ENCODE measurements at places on chromosomes 11 and 22.
A peak's percentile ranks its signal among the peaks of the same experiment; 100 is the strongest.

GRCh38 chr22:19571207-19571795, 47.1 kb upstream of the CLDN5 start:
- DNase-seq: no peak

DNA sequence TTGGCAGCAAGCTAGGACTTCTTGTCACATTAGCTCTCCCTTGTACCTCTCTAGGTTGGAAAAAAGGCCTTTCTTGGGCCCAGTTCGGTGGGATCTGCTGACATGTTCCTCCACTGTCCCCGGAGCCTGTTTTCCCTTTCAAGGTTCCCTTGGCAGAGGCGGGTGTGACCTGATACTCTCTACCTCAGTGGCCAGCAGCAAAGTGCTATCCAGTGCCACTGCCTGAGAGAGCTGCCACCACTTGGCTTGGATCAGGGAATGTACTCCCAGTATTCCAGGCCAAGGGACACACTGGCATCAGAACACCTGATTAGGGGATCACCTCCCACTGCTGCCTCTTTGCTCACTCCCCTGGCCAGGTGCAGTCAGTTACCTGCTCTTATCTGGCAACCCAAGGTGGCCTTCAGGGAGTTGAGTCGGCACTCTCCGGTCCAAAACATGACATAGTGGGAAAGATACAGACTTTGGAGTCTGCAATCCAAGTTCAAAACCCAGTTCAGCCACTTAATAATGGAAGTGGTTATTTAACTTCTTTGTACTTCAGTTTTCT, 17.8 kb upstream of the NAV2 start:
- no peak for DNase-seq

GRCh38 chr22:50425179-50425916, 49.5 kb downstream of the SBF1 start:
- DNase-seq: no peak

DNA sequence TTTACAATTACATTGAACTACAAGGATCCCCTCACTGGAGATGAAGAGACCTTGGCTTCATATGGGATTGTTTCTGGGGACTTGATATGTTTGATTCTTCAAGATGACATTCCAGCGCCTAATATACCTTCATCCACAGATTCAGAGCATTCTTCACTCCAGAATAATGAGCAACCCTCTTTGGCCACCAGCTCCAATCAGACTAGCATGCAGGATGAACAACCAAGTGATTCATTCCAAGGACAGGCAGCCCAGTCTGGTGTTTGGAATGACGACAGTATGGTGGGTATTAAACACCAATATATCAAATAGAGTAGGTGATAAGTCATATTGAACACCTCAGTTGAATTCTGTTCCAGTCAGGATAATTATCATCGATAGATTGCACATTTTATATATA, 4.4 kb downstream of the FBXO7 start:
- no peak for DNase-seq

- peak; percentile 57 for DNase-seq
Observed at GRCh38 chr11:85752201-85752889, 58.6 kb downstream of the SYTL2 start.

DNA sequence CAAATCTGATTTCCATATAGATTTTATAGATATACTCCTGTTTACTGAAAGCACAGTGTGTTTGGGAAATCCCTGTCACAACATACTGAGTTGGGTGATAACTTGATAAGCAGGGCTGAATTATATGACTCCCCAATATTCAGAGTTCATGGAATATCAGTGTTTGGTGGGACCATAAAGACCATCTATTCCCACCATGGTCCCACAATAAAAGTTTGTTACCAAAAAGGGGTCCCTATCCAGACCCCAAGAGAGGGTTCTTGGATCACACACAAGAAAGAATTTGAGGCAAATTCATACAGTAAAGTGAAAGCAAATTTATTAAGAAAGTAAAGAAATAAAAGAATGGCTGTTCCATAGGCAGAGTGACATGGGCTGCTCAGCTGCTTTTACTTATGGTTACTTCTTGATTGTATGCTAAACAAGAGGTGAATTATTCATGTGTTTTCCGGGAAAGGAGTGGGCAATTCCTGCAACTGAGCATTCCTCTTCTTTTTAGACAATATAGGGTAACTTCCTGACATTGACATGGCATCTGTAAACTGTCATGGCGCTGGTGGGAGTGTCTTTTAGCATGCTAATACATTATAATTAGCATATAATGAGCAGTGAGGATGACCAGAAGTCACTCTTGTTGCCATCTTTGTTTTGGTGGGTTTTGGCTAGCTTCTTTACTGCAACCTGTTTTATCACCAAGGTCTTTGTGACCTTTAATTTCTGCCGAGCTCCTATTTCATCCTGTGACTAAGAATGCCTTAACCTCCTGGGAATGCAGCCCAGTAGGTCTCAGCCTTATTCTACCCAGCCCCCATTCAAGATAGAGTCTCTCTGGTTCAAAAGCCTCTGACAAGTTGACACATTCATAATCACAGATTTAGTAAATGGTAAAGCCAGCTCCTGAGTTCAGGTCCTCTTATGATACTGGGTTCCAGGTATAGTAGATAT, 240.6 kb upstream of the PDGFD start:
- DNase-seq: no peak

- peak; percentile 75 for DNase-seq
Observed at GRCh38 chr22:49825944-49826602, 1.6 kb downstream of the BRD1 start.

GRCh38 chr22:44184006-44184405, 3.3 kb downstream of the PARVG start:
- no peak for DNase-seq

DNA sequence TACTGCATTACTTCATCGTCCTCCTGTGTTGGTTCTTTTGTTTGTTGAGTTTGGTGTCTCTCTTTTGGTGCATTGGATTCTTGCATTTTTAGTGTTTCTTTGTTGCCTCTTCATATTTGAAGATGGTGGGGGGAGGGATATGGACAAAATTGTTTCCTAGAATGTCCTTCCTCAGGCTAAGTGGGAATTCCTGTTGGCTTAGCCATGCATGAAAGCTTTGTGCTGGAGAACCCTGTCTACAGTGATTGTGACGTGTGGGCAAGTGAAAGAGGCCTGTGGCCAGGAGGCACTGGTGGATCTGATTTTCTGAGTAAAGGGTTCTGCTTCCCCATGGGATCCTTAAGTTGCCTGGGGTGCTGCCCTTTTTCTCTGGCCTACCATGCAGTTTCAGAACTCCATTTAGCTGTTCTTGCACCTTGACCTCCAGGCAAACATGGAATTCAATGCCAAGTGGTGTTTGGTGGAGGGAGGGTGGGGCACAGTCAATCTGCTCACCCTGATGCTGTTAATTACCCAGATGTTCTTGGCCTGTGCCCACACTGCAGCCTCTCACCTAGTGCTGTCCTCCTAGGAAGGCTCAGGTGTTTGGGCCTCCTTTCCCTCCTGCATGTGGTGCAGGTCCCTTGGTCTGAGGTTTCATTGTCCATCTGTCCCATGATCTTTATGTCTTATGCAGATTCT, 46.3 kb upstream of the SLC22A12 start:
- no peak for DNase-seq

DNA sequence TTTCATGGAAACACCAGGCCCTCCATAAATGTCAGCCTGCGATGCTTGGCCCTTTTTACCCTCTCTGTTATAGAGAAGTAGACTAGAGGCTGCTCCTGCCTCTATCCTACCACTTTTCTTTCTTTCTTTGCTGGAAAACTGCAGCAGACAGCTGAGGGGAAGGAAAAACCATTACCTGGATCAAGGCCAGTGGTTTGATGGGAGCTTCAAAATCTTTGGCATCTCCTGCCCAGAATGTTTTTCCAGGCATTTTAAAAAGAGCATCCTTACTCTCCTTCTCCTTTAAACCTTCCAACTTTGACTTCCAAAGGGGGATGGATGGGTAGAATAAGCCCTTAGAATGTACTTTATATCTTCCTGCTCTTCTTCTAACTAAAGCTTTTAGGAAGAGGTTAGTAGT, 44.9 kb downstream of the EXT2 start:
- DNase-seq: no peak
